ENCODE measurements at places on chromosomes 1 and 21.

DNA sequence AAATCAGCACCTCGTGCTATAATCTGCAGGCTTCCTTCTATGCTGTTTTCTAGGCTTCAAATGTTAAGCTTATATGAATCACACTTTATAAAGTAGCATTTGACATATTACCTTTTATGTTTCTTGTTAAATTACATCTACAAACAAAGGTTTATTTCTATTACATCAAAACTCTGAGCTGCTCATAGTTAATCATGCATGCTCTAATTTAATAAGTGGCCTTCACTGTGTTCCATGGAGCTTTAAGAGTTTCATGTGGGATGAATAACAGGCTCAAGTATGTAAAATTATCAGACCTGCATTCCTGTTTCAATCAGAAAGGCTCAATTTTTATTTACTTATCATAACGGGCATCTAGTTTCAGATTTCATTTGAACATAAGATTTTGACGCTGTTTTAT is 13.0 kb downstream of the SLC19A2 start:
- DNase-seq: no peak

DNA sequence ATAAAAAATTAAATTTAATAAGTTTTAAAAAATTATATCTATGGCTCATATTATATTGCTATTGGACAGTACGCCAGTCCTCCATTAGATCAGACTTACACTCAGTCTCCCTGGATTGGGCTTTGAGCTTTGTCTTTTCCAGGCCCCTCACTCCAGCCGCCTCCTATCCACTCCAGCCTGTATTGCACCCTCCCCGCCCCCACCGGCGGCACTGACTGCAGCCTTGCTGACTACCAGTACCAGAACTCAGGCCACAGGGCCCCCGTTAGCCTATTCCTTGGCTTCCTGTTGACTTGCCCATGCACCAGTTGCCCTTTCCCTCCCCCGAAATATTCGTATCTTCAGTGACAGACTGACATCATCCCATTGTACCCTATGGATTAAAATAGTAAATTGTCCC is 127.9 kb downstream of the CSMD2 start:
- DNase-seq: no peak

DNA sequence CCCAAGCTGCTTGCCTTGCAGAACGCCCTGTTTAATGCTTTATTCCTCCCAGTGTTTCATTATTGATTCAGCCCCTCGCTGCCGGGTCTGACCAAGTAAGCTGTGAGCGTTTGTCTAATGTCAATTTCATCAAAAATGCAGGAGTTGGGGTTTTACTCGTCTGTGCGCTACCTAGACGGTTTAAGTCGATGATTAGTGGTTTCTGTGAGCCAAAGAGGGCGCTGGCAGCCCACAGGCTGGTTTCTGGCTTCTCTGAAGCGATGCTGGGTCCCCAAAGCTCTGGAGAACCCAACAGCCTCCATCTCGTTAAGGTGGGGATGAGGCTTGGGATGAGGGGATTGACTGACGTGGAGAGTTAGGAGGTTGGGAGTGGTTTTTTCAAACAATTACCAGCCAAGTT is 102.9 kb downstream of the SYF2 start:
- no peak for DNase-seq

GRCh38 chr1:167512046-167512654 is 6.2 kb downstream of the CD247 start:
- no peak for DNase-seq

DNA sequence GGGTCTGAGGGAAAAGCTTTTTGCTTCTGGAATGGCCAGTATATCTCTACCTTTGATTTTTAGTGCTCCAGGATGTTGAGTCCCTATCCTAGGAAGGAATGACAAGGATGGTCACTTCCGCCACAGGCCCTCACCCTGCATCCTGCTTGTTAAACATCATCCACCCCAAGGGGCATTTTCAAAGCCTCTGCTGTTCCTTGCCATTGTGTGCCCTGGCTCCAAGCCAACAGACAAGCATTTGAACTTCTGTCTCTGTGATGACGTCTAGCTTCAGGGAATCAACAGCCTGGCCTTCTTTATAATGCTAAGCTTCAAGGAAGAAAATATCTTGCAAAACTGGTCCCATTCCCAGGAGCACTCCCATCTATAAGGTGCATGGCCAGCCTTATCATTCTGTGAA is 12.3 kb upstream of the JAM2 start:
- peak; percentile 11 for DNase-seq

DNA sequence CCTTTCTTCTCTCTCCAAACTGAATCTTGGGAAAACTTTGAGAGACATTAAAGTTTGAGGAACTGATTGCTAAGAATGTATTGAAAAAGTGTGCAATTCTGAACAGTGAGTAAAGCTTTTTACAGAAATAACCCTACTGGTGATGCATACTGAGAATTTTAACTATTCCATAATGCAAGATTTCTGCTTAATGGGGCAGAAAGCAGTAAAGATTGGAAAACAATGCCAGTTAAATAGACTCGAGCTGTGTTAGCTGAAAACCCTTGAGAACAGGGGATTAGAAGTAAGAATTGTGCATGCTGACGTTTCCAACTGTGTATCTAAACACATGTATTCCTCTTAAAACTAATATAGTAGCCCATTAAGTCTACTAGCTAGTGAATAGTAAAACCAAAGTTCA is 1500.2 kb upstream of the PRMT6 start:
- DNase-seq: no peak

GRCh38 chr1:45516036-45516435 is 5.6 kb downstream of the PRDX1 start:
- DNase-seq: no peak

- DNase-seq: no peak
These were observed 97.0 kb upstream of the COA6 start for GRCh38 chr1:234276151-234276788.

DNA sequence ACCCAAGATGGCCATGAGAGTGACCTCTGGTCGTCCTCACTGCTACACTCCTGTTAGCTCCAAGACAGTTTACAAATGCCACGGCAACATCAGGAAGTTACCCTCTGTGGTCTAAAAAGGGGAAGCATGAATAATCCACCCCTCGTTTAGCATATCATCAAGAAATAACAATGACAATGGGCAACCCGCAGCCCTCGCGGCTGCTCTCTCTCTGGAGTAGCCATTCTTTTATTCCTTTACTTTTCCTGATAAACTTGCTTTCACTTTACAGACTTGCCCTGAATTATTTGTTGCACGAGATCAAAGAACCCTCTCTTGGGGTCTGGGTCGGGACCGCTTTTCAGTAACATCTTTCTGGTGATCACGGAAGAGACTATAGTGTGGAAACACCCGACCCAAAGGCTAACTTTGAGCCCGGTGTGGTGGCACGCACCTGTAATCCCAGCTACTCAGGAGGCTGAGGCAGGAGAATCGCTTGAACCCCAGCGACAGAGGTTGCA is 19.8 kb upstream of the COX20 start:
- DNase-seq: no peak

- peak; percentile 90 for DNase-seq
These were observed 75.7 kb upstream of the NRIP1 start for GRCh38 chr21:15140321-15141019.

- no peak for DNase-seq
These were observed 39.7 kb upstream of the TIAM1 start for GRCh38 chr21:31383770-31384169.

DNA sequence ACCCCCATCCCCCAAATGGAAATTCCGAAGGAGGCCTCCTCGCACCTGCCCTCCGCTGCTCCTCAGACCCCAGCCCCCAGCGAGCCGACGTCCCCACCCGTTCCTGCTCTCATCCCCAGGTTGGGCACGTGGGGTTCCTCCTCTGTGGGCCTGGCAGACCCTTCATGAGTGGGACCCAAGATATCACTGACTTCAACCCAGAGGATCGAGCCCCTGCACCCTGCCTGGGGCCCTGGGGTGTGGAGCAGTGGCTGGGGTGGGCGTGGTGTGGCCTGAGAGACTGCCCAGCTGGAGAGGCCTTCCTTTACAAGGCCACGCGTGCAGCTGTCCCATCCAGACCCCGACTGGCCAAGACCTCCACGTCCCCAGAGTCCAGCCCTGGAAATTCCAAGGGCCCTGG is 17.6 kb upstream of the ARHGEF16 start:
- no peak for DNase-seq
